ENCODE measurements at places on chromosomes 3 and 15.

DNA sequence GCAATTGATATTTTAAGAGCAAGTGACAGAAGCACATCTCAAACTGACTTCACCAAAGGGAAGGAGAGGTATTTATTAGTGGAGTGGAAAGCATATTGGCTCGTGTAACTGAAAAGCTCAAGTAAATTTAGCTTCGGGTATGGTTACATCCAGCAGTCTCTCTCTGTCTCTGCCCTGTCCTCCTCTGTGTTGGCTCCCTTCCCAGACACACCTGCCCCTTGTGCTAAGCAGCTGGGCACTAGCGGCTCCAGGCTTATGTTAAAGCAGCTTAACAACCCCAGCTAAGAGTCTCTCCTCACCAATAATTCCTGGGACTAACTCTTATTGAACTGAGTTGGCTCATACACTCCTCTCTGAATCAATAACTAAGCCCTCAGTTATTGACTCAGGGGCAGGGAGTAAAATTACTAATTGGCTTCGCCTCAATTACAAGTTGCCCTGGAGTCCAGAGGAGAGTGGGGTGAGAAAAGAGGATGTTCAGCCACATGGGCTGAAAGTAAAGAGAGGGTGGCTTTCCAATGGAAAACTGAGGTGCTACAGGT, 12.8 kb upstream of the SH3BP5 start:
- no peak for DNase-seq

DNA sequence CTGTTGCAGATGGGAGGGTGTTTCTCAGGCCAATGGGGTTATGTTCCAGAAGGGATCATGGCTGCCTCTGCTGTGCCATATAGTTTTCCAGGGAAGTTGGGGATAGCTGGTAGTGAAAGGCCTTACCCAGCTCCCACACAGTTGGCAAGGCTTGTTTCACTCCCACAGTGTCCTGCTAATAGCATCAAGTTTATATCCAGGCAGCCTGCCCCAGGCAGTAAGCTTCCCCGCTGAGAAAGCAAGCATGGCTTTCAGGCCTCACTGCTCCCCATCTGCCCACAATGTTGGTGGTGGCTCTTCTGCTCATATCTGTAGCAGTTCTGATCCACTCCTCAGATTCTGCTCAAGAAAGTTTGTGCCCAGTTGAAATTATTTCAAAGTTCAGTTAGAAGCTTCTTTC, 50.9 kb upstream of the DCBLD2 start:
- no peak for DNase-seq

- no peak for DNase-seq
Observed at GRCh38 chr3:50486219-50486888, 17.1 kb downstream of the CACNA2D2 start.

- no peak for DNase-seq
Observed at GRCh38 chr3:73029321-73029796, 32.1 kb upstream of the EBLN2 start.

All from hematopoietic multipotent progenitor cell (in vitro differentiated cells).